ENCODE measurements at places on chromosomes 2 and 18.

DNA sequence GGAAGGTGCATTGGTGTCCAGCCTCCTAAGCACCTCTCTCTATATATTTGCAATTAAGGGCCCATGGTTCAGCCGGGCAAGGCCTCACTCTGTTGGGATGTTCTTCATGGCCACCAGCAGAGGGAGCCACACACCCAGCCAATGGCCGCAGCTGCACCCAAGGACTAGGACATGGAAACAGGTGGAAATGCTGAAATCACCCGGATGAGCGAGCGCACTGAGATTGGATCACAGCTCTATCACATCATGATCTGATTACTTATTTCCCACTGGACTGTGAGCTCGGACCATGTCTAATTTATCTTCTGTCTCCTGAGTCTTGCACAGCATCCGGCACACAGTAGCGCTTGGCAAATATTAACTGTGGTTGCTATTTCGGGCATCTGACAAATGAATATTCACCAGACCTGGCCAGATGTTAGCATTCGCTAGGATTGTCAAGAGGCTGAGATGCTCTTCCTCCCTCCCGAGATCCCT lies 31.2 kb downstream of the KIF3C start:
- DNase-seq, result peak; percentile 47

DNA sequence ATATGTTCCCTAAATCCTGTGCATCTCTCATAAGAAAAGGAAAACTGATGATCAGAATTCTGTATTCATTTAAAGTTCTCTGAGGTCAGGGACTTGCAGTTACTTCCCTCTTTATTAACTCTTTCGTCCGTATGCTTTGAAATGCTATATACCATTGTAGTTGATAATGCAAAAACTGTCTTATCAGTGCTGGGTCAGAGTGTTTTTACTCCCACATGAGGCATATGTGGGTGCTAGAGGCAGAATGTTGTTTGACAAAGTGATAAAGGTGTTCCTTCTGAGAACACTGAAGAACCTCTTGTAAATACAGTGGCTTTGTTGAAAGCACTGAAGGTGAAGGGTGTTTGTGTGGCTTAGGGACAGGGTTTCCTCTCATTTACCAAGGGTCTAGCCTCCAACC lies 136.5 kb upstream of the NFATC1 start:
- DNase-seq, result no peak

- peak; percentile 14 for DNase-seq
Measured at GRCh38 chr2:190343536-190344275, at the start of gene INPP1. Gene INPP1 (plus strand): TSS chr2:190343589. CDS start chr2:190360103, 16,514 bp downstream.

DNA sequence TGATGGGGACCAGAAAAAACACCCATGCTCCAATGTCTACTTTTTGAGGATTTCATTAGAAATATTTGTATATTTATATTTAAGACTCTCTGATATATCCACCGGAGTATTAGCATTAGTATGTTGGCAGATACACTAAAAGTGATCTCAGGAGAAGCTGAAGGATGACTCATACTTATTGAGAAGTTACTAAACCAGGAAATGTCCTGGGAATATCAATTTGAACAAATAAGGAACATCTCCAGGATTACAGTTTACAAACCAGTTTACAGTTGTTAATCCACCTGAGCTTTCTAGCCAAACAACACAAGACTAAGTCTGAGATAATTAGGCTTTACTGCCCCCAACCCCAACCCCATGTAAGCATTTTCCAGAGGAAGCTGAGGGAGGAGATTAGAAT lies 16.1 kb upstream of the DPP4 start:
- no peak for DNase-seq

DNA sequence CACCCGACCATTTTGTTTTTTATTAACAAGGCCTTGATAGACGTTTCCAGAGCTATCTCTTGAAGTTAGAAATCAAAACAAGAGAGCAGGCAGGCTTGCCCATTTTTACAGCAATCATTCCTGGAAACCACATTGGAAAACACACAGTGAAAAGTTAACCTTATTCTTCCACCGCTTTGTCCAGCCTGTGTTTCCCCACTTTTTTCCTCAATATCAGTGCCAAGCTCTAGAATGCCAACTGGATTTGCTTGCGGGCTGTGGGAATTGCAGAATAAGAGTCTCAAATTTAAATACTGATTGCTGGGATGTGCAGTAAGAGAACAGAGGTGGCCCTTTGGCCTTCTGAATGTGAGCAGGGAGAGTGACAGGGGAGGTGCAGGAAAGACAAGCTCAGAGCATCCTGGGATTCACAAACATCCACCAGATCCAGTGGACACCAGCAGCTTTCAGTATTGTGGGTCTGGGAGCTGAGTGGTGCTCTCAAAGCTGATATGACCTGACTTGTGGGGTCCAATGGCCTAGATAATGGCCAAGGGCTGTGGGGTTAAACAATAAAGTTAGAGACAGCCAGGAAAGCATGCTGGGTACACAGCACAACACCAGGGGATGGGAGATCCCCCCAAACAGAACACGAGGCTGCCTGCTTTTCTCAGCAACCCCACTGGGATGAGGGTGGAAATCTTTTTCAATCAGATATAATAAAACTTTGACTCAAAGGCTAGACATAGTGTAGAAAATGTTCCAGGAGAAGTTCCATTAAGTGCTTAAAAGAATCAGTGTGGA lies 15.5 kb downstream of the CYP1B1 start:
- DNase-seq, result no peak

- no peak for DNase-seq
Measured at GRCh38 chr2:194819367-194819766, 837.7 kb upstream of the SLC39A10 start.

DNA sequence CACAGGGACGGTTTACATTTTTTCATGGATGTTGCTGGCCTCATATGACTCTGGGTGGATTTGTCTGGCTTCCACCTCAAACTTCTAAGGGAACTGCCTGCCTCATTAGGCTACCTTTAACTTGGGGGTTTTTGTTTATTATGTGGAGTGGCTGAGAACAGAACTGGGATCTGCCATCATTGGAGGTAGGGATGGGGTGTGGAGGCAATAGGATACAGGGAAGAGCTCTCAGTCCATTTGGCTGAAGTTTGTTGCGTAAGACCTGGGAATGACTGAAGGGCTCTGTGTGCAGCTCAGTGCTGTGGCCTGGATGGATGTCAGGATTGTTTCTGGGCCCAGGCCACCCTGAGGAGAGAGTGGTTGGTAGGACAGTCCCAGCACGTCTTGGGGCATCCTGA lies 31.2 kb downstream of the ASB1 start:
- no peak for DNase-seq

GRCh38 chr2:69007169-69007568 lies 5.8 kb upstream of the ANTXR1 start:
- DNase-seq, result no peak

DNA sequence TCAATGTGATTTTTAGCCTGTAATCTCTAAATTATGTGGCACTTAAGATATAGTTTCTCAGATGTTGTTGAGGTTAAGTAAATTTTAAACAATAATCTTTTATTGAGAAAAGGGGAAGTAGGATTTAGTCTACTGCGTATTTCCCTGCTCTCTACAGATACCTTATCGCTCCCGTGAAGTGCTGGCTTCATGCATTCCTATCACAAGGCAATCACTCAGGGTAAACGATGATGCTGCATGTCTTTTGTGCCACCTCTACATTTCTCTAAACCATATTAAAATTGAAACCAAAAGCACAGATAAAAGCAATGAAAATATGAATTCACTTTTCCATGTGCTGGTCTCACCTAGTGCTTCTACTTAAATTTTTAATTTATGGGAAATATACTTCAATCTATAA lies 14.4 kb upstream of the RPE start:
- DNase-seq, result no peak

GRCh38 chr2:121918231-121918630 lies 162.8 kb downstream of the TSN start:
- DNase-seq, result no peak

DNA sequence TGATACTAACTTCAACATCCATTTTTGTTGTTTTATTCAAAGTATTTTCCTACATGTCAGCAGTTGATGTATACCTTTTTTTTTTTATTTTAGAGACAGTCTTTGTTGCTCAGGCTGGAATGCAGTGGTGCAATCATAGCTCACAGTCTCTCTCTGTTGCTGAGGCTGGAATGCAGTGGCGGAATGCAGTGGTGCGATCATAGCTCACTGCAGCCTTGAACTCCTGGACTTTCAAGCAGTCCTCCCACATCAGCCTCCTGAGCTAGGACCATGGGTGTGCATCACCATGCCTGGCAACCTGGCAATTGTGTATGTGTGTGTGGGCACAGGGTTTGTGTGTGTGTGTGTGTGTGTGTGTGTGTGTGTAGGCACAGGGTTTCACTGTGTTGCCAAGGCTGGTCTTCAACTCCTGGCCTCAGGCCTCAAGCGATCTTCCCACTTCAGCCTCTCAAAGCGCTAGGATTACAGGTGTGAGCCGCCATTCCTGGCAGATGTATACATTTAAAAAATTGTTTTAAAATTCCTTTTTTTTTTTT lies 24.8 kb downstream of the SANBR start:
- DNase-seq, result no peak

DNA sequence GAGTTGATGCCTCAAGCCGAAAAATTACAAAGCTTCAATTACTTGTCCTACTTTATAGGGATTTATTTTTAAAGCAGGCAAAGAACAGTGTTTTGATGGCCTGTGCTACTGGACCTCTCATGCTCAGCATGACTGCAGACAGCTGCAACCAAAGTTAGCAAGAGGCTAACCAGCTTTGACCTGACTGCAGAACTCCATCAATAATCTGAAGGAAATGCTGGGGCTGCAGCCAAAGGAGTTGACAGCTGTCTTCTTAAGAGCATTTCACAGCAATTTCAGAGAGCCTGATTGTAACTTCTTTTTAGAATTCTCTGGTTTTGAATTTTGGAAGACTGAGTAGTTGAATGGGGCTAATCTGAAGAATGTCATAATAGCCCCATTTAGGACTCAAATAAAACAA lies 46.5 kb upstream of the SESTD1 start:
- no peak for DNase-seq

DNA sequence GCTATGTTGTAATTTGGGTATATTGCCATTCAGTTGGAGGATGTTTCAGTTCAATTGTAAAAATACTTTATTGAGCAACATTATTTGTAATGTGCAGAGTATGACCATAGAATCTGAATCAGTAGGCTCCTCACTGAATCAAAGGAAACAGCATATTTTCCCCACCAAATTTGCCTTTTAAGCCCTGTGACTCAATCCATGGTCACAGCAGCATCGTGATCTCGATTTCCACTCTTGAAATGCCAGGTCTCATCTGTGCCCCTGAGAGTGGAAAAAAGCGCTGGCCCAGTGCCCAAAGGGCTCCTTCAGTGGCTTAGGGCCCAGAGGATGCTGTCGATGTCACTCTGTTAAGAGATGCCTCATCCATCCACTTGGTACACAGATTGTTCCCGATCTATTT lies 57.5 kb downstream of the FHOD3 start:
- no peak for DNase-seq

GRCh38 chr2:122031544-122032263 lies 276.3 kb downstream of the TSN start:
- no peak for DNase-seq

DNA sequence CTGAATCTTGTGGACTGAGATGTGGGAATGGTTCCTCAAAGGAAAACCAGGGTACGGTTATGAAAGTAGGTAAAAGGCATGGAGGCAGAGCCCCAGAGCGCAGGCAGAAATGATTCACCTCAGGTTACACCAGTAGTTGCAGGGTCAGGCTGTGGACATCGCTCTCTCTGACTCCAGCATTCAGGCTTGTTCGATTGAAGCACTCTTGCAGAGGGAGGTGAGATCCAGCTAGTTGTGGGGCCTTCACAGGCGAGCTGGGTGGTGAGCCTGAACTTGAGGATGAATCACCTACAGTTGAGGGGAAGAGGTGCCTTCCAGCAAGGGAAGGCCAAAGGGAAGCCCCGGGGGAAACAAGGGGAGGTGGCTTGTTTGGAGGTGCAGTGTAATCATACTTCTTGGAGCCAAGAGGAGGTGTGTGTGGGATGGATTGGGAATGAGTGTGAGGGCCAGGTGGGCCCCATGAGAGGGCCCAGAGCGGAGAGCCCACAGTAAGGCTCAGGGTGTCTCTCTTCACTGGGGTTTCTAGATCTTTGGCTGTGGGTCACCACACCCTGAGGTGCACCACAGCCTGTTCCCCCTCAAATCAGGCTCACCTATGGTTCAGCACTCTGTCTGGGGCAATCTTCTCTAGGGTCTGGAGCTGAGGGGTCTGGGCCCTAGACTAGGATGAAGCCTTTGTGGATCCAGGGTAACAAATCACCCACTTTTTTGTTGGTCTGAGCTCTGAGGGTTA lies 48.5 kb upstream of the MCFD2 start:
- DNase-seq, result no peak

- DNase-seq, result no peak
Measured at GRCh38 chr18:64149916-64150438, 1.1 kb upstream of the LINC00305 start.

- DNase-seq, result no peak
Measured at GRCh38 chr2:196407675-196408264, 231.7 kb upstream of the CCDC150 start.

- DNase-seq, result no peak
Measured at GRCh38 chr2:16908656-16909055, 243.0 kb upstream of the CYRIA start.

GRCh38 chr2:160457588-160457987 lies 36.0 kb downstream of the RBMS1 start:
- no peak for DNase-seq

GRCh38 chr18:13375302-13376255 lies 157.0 kb downstream of the LDLRAD4 start:
- DNase-seq, result peak; percentile 75

DNA sequence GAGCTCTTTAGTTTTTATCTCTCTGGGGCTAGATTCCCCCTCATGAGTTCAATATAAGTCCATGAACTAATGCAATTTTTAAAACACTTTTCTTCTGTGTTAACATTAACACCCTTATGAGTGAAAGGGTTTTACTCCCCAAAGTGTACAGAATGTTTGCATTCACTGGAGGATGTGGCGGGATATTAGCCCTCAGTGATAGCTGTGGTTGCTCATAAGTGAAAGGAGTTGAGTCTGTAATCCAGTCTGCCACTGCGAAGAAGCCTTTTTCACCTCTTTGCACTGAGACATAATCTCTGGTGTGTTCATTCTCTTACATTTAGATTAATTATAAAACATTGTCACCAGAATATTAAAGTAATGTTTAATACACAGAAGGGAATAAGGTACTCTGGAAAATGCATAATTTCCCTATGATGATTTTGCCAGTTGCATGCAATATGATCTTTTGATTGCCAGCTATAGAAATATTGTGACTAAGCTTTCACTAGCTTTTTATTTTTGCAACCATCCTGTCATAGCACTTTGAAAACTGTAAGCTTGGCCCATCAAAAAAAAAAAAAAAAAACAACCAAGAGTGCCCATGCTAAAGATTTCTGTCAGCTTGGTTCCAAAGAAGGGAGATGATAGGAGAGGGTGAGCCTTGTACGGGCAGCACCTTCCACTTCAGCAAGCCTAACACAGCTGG lies 113.2 kb downstream of the BCL11A start:
- DNase-seq, result no peak

- no peak for DNase-seq
Measured at GRCh38 chr2:102615620-102616436, 3.5 kb upstream of the SLC9A2 start.

DNA sequence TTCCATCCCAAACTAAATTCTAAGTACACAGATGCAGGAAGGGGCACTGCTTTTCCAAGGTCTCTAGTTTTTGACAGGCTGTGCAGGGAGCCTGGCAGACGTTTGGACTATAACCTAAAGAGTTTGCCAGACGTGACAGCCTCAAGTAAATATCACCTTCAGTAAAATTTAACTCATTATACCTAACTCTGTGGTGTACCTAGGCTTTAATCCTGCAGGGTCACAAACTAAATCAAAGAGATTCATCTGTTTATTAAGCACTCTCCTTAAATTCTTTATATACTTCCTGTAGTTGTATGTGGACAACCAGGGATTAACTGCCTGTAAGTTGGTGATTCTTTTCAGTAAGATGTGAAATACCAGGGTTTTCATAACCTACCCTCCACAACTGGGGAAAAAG lies 92.9 kb downstream of the ACVR1 start:
- no peak for DNase-seq

All from T follicular helper cell (primary cell).